T-helper 1 cell (primary cell): ENCODE measurements at places on chromosomes 12 and 14.

DNA sequence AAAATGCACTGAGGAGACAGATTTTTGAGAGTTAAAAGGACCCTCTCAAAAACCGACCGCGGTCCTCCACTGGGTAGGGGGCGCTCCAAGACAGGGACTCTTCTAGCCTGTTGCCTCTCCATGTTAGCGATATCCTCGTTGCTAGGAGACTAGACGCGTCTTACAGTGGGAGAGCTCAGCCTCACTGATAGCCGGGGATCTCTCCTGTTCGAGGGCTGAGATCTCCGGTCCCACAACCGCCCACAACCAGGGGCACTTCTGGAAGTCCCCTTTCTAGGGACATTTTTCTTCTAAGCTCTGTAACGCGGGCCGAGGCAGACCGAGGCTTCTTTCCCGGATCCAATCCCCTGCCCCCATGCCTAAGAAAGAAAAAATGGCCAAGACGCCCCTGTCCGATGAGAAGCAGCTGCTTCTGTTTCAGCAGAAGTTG is 21.3 kb downstream of the FKBP11 start:
- peak; percentile 53 for DNase-seq

DNA sequence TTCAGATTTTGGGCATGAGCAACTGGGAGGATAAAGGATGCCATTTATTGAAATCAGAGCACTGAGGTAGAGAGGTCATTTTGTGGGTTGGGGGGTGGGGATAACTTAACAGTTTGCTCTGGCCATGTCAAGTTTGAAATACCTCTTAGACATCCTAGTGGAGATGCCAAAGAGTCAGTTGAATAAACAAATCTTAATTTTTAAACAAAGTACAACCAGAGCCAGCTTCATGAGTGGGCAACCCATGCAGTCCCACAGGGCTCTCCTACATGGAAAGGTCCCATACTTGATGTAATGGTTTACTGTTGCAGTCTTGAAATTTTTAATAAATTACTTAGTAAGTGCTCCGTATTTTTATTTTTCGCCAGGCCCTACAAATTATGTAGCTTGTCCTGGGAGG is 81.2 kb downstream of the ANO4 start:
- DNase-seq: no peak

DNA sequence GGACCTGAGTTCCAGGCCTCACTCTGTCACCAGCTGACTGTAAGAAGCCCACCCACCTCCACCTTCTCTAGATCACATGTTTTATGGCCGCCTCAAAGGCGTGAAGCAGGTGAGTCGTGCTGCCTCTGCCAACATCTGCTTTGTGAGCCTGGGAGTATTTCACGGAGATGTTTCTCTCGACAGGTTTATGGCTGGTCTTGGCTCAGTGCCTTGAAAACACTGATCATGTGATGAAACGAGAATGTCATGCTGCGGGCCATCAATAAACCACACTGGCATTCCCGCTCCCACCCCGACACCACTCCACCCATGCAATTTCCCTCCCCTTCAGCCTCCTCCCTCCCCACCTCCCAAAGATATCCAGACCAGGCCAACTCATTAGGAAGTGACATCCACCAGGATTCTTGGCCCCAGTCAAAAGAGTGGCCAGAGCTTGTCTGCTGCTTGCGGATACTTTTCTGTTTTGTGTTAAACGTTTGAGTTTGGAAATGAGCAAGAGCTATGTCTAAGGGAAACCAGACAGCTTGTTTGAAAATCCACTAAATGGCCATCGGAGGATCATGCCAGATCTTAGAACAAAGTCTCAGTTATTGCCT is 53.8 kb upstream of the NTF3 start:
- no peak for DNase-seq

- DNase-seq: no peak
These were observed 105.8 kb downstream of the AVPR1A start for GRCh38 chr12:63045020-63045860.

DNA sequence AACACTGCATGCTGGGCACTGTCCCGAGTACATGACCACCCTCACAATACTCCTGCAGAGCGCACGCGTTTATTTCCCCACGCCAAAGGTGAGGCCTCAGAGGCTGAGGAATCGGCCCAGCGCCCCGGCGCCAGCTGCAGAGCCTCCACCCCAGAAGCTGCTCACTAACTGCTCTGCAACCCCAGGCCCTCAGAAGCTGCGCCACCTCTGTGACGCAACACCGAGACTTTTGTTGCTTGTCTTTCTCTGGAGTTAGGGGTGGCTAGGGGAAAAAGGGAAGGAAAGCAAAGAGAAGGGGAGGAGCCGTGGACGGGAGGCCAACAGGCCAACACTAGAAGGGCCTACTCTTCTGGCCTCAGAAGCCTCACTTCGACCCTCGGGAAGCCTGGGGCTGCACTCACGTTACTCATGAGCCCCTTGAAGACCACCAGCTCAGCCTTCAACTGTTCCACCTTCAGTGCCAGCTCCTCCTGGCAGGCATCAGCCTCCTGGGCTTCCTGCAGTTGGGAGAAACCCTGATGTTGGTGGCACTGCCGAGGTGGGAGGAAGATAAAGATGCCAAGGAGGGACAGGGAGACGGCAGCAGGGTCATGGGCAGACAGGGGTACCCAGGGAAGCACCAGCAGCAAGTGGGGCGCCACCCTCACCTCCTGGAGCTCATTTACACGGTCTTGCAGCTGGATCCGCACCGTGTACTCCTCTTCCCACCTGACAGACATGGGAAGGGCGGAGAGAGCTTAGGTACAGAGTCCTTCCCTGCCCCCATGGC is 5.4 kb downstream of the IFFO1 start:
- DNase-seq: no peak

DNA sequence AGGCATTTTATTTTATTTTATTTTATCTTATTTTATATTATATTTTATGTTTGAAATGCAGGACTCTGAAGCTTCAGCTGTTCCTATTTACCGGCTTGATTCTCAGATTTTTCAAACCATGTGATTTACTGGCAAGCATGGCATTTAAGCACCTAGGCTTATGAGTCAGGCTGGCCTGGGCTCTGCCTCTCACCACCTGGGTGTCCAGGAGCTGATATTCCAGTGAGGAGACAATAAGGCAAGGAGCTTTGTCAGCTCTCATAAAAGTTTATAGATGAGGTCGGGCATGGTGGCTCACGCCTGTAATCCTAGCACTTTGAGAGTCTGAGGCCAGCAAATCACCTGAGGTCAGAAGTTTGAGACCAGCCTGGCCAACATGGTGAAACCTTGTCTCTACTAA is 2.1 kb downstream of the DAO start:
- DNase-seq: no peak

GRCh38 chr12:117885211-117885610 is 83.6 kb downstream of the KSR2 start:
- DNase-seq: no peak

DNA sequence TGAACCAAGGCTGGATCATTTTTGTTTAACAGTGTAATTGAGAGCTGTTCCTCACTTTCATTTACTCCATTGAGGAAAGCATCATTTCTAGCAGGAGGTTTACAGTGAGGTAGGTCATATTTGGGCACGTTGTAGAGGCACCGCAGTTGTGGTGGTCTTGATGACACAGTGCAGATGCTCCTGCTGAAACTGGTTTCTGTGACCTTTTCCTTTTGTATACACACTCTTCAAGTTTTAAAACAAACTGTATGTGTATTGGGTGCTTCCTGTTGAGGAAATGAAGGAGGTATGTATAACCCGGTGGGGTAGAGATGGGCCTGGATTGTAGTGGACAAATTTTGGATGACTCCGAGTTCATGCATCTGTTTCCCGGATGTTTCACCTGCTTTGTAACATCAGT is 456.3 kb upstream of the RGS6 start:
- no peak for DNase-seq

GRCh38 chr14:76924371-76925096 is 98.3 kb downstream of the LRRC74A start:
- DNase-seq: peak; percentile 42

- no peak for DNase-seq
These were observed 24.0 kb downstream of the FAM222A start for GRCh38 chr12:109737631-109738030.

DNA sequence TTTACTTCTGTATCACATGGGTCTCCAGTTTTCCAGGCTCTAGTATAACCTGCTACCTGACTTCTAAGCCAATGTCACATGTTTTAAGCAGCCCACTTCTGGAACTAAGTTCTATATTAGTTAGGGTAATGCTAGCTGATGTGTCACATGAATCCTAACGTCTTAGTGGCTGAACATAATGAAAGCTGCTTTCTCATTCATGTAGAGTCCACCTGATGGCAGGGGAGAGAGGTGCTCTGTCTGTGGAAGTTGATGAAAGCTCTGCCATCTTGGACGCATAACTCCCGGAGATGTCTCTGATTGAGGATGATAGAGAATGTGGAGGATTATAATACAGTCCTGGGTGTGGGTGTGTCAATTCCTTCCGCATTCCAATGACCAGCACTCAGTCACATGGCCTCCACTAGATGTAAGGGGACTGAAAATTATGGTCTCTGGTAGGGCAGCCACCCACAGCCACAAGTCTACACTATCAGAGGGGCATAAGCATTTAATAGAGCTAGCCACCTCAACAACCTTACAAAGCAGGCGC is 234.4 kb upstream of the CRY1 start:
- no peak for DNase-seq

- no peak for DNase-seq
These were observed 124.6 kb upstream of the E2F7 start for GRCh38 chr12:77189901-77190416.

- DNase-seq: no peak
These were observed 2.7 kb downstream of the TGFB3 start for GRCh38 chr14:75979071-75979571.

DNA sequence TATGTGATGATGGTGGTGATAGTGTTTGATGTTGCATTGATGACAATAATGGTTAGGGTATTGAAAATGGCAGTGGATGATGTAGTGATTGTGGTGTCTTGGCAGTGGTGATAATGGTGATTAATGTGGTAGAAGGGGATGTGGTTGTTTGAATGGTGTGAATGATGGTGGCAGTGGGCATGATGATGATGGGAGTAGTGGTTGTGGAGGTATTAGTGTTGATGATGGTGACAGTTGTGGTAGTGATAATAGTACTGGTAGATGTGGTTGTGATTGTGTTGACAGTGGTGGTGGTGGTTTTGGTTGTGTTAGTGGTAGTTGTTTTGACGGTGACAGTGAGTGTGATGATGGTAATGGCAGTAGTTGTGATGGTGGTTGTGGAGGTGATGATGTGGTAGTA is 1049.0 kb downstream of the VRK1 start:
- DNase-seq: no peak

DNA sequence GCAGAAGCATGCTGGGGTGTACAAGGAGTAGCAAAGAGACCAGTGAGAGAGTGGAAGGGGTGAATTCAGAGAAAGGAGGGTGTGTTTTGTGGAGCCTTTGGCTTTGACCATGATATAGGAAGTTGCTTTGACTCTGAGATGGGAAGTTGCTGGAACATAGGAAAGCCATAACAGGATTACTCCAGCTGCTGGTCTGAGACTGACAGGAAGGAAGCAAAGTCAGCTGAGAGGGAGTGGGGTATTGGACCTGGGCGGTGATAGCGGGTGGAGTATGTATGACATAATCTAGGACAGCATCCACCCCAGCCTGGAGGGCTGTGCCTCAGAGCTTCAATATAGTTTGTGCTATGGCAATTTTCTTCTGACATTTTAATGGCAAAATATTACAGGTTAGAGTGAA is 324.4 kb downstream of the PDZRN4 start:
- DNase-seq: no peak

DNA sequence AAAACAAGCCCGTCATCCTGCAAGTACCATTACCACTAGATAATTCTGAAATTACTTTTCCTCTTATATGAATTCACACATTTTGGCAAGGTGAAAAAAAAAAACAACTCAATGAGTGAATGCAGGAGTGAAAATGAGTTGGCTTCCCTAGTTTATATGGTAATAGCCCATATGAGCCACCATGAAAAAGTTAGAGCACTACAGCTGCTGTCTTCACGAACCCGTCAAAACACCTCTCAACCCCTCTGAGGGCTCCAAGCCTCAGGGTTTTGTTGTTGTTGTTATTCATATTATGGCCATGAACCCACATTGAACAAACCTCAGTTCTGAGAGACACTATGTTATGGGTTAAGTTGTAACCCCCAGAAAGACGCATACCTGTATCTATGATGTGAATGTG is 289.9 kb upstream of the CAND1 start:
- peak; percentile 7 for DNase-seq

DNA sequence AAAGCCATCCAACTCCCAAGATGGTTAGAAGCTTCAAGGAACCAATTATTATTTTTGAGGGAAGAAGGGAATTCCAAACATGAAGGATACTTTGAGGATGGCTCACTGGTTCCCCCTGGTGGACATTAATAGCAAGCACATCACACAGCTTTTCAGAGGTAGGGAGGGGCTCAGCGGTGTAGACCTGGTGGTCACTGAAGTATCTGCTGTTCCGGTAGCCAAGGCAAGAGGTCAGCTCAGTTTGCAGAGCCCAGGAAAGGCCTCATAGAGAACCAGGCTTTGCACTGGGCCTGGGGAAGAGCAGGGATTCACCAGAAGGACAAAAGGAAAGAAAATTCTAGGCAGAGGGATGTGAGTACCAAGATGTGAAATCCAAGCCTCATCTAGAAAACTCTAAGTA is 118.7 kb downstream of the KSR2 start:
- no peak for DNase-seq

DNA sequence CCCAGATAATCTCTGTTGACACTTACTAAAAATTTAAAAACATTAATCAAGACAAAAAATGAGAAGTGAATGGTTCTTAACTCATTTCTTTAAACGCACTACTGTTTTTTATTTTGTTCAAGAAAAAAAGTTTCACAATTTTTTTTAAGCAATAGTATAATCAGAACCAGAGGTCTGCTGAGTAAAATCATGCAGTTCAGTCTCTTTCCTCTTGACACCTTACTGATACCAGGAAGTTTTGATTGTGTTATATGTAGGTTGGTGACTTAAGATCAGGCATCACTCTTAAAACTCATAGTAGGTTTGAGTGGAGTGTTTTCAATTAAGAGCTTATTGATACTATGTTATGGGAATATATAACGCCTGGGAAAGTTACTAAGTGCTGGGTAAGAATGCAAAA is 121.4 kb downstream of the TRMT5 start:
- no peak for DNase-seq

DNA sequence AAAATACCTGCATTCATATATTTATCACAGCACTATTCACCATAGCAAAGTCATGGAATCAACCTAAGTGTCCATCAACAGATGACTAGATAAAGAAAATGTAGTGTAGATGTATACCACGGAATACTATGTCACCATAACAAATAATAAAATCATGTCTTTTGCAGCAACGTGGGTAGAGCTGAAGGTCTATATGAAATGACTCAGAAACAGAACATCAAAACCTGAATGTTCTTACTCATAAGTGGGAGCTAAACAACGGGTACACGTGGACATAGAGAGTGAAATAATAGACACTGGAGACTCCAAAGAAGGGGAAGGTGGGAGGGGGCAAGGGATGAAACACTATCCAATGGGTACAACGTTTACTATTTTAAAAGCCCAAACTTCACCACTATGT is 37.9 kb downstream of the SLC38A1 start:
- DNase-seq: no peak

GRCh38 chr12:65535946-65536345 is 257.5 kb downstream of the MSRB3 start:
- DNase-seq: no peak
